Naive thymus-derived CD8-positive, alpha-beta T cell (primary cell): ENCODE measurements at places on chromosomes 6 and 20. TPM values are rescaled to one million over a fixed set of nuclear protein-coding genes. Genes with fewer than 3 reads are reported as not detected.

DNA sequence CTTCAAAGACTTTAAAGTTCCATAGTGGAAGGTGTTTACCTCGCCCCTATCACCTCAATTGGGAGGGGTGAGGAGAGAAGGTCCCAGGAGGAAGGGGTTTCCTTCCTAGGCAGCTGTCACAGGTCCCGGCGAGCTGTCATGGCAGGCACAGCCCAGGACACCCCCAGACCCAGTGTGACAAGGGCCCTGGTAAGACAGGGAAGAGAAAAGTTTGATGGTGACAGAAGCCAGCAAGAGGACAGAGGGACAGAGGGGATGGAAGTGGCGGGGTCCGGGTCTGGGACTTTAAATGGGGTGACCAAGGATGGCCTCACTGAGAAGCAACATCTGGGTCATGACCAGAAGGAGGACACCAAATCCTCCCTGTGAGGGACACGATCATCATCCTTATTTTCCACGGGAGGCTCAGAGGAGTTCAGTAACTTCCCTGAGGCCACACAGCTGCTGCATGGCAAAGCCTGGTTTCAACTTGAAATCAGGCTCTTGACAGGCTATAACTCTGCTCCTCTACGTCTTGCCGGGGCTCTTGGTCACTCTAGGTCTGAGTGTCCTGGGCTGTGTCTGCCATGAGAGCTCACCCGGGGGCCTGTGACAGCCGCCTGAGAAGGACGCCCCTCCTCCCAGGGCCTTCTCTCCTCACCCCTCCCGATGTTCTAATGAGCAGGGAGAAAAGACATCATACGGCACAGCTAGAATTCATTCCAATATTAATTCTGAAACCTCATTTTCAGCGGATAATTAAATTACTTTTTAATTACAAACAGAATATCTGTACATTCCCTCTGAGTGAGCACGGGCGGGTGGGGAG, 222.2 kb downstream of the PREX1 start:
- no peaks in the 10 kb centered on the region for H3K36me3 ChIP-seq
- H3K27me3 ChIP-seq = peaks cover 7% of the 10 kb centered on the region
- H3K4me1 ChIP-seq = no peaks in the 10 kb centered on the region
- H3K4me3 ChIP-seq = no peak overlapping the region
- no peak for DNase-seq

- H3K4me3 ChIP-seq = no peak overlapping the region
- no peaks in the 10 kb centered on the region for H3K4me1 ChIP-seq
- no peaks in the 10 kb centered on the region for H3K27me3 ChIP-seq
- no peak for DNase-seq
- H3K27ac ChIP-seq = no peak overlapping the region
- no peaks in the 10 kb centered on the region for H3K36me3 ChIP-seq
Observed at GRCh38 chr6:127058027-127058426, 60.4 kb upstream of the RSPO3 start.

DNA sequence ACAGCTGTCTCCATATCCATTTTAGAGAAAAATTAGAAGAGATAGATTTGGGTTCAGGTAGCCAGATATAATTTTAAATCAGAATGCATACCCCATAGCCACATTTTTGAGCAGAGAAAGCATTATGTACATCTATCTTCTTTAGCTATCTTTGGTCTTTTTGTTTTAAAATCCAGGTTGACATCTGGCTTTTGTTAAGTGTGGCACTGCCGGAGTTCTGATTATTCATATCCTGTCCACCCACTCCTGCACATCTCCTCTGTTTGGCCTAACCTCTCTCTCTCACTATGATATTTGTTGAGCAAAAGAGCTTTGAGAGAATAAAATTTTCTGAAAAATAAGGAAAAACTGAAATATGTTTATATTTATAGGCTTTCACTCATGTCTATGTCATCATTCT, 189.7 kb downstream of the PACRG start:
- H3K27me3 ChIP-seq = peaks cover 2% of the 10 kb centered on the region
- H3K4me3 ChIP-seq = no peak overlapping the region
- H3K27ac ChIP-seq = no peak overlapping the region
- H3K36me3 ChIP-seq = peaks cover 9% of the 10 kb centered on the region
- no peak for DNase-seq
- H3K4me1 ChIP-seq = no peaks in the 10 kb centered on the region

DNA sequence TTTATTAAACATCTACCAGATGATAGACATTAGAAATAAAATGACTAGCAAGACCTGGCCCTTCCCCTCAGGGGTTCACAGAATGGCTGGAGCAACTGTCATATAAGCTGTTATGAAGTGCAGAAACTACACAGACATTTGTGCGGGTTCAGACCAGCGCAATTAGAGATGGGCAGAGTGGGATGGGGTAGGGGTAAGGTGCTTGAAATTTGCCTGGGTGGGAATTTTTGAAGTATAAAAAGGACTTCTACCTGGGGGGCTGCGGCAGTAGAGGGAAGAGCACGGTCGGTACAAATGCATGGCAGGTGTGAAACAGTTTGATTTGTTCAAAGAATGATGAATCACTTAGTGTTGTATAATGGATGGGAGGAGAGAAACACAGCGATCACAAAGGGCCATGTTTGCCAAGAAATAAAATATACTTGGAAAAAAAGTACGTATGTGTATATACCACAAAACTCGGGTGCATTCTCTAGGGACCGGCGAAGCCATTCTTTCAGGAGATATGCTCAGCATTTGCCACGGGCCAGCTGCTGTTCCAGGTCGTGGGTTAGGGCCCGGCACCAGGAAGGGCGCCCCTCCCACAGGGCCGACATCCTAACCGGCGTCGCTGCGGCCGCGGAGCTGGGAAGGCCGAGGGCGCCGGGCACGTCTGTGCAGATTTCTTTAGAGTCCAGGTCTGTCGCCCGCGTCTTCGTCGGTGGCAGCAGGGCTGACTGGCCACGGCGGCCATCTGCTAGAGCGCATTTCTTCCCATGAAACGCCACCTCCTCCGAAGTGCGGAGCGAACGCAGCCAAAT, 809 bp upstream of the NOL7 start:
- peak overlapping the region; percentile 96 for H3K27ac ChIP-seq
- peaks cover 36% of the 10 kb centered on the region for H3K36me3 ChIP-seq
- no peaks in the 10 kb centered on the region for H3K27me3 ChIP-seq
- no peak for DNase-seq
- peaks cover 51% of the 10 kb centered on the region for H3K4me1 ChIP-seq

GRCh38 chr20:36818861-36819260, 45.3 kb upstream of the DSN1 start:
- no peaks in the 10 kb centered on the region for H3K27me3 ChIP-seq
- H3K4me1 ChIP-seq = peaks cover 1% of the 10 kb centered on the region
- peaks cover 18% of the 10 kb centered on the region for H3K36me3 ChIP-seq
- no peak for DNase-seq
- no peak overlapping the region for H3K27ac ChIP-seq

GRCh38 chr6:107121266-107121665, 6.0 kb upstream of the BEND3 start:
- no peak for DNase-seq
- no peak overlapping the region for H3K27ac ChIP-seq
- peaks cover 2% of the 10 kb centered on the region for H3K4me1 ChIP-seq
- H3K27me3 ChIP-seq = no peaks in the 10 kb centered on the region

- H3K36me3 ChIP-seq = no peaks in the 10 kb centered on the region
- H3K27ac ChIP-seq = no peak overlapping the region
- DNase-seq = no peak
Observed at GRCh38 chr20:22414305-22414742, 170.0 kb downstream of the FOXA2 start.

- no peak overlapping the region for H3K4me3 ChIP-seq
- DNase-seq = no peak
- no peaks in the 10 kb centered on the region for H3K4me1 ChIP-seq
- no peak overlapping the region for H3K27ac ChIP-seq
Observed at GRCh38 chr20:9093218-9093957, 24.5 kb downstream of the PLCB4 start.

GRCh38 chr6:137903933-137904821, 37.1 kb downstream of the TNFAIP3 start:
- no peak for DNase-seq
- H3K27me3 ChIP-seq = no peaks in the 10 kb centered on the region
- H3K4me1 ChIP-seq = peaks cover 20% of the 10 kb centered on the region
- H3K27ac ChIP-seq = no peak overlapping the region

GRCh38 chr6:1524040-1524480, 85.7 kb upstream of the FOXC1 start:
- peak overlapping the region; percentile 95 for H3K27ac ChIP-seq
- peak; percentile 68 for DNase-seq
- no peaks in the 10 kb centered on the region for H3K36me3 ChIP-seq
- H3K4me1 ChIP-seq = peaks cover 50% of the 10 kb centered on the region
- H3K4me3 ChIP-seq = peak overlapping the region; percentile 75

DNA sequence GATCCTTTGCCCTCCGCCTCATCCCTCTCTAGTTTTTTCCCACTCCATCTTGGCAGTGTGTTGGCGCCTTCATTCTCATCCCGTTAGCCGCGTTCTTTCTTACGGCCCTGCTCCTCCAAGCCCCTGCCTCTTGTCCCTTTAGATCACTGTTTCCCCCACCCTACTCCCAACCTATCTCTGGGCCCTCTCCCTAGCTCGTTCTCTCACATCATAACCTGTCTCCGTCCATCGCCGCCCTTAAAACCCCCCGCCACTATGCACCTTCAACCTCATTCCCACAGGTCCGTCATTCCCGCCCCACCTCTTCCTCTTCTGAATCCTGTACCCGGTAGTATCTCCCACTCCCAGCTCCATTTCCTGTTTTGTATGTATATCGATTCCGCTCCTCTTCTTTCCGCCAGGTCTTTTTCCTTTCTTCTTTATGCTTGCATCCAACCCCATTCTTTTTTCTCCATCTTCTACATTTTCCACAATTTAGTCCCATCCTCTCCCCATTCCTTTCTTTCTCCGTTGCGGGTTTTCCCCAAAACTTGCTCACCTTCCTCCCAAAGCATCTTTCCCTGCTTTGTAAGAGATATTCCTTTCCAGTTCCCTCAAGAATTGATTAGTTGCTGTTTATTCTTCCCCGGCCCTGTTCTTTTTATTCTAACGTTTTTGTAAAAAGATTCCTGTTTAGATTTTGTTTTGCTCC, 671 bp downstream of the EFHC1 start:
- no peaks in the 10 kb centered on the region for H3K27me3 ChIP-seq
- no peak for DNase-seq
- no peak overlapping the region for H3K4me3 ChIP-seq
- H3K4me1 ChIP-seq = peaks cover 8% of the 10 kb centered on the region

- no peak overlapping the region for H3K4me3 ChIP-seq
- no peak overlapping the region for H3K27ac ChIP-seq
- no peaks in the 10 kb centered on the region for H3K36me3 ChIP-seq
- DNase-seq = no peak
- no peaks in the 10 kb centered on the region for H3K4me1 ChIP-seq
- no peaks in the 10 kb centered on the region for H3K27me3 ChIP-seq
Observed at GRCh38 chr6:18997375-18997826, 610.3 kb downstream of the RNF144B start.

DNA sequence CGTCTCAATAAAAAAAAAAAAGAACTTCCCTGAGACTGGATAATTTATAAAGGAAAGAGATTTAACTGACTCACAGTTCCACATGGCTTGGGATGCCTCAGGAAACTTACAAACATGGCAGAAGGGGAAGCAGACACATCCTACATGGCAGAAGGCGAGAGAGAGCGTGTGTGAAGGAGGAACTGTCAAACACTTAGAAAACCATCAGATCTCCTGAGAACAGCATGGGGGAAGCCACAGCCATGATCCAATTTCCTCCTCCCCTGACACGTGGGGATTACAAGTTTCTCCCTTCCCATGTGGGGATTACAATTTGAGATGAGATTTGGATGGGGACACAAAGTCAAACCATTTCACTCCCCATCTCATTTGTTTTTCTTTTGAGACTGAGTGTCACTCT, 46.6 kb upstream of the TFAP2C start:
- H3K27ac ChIP-seq = no peak overlapping the region
- no peaks in the 10 kb centered on the region for H3K4me1 ChIP-seq
- no peak overlapping the region for H3K4me3 ChIP-seq
- no peak for DNase-seq
- no peaks in the 10 kb centered on the region for H3K36me3 ChIP-seq

DNA sequence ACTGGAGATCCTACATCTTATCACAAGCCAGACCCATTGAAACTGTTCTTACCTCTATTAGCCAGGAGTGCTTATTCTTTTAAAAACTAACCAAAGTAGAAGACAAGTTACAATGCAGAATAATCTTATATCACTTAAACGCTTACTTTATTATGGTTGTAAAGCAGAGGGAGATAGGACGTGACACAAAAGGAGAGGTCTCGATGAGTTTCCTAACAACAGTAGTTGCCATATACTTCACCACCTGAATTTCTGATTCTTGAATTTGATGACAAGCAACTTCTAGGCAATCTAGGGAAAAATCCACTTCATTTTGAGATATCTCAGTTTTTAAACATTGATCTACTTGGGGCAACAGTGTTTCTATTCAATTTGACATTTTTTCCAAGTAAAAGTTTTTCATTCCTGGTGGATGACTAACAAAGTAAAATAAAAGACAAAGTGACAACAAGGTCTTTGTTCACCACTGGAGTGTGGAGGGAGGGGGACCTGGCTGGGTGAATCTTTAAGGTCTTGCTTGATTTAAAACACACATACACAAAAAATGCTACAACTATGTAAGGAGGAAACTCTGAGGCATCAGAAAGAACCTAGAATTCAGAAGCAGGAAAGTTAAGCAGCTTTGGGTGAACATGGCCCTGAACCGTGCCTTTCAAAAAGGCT, 110.9 kb downstream of the SMLR1 start:
- H3K4me1 ChIP-seq = no peaks in the 10 kb centered on the region
- H3K36me3 ChIP-seq = no peaks in the 10 kb centered on the region
- no peak overlapping the region for H3K4me3 ChIP-seq

Gene SOD2
- 86.5 TPM for total RNA-seq

Gene PXDC1
- total RNA-seq = 0.18 TPM

Gene MEP1A
- total RNA-seq = not detected

Gene SAMD5
- total RNA-seq = not detected
